ENCODE measurements at places on chromosomes 7 and 10.

DNA sequence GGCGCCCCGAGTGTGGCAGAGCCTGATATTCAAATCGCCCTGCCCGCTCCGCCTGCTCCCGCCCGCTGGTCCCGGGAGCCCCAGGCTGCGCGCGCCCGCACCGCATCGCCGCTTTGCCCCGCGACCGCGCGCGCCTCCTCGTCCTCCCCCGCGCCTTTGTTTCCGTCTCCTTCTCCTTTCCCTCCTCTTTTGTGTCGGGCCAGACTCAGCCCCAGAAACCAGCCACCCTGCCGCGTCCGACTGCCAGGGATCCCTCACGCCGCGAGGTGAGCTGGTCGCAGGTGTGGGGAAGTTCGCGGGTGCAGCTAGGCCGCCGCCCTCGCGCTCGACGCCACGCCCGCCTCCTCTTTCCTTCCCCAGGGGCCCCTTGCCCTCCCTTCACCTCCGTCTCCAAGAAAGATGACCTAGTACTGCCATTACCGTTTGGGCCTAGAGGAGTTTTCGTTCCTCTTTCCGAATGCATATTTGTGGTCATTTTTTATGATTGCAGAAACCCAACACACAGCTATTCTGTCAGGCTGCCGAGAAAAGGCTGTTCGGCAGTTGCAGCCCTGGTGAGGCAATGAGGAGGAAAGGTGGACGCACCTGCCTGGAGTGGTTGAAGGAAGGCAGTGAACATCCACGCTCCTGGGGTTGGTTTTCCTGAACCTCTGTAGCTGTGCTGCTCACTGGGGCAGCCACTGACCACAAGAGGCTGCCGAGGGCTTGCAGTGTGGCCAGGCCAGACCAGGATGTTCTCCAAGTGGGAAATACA is 107.3 kb downstream of the SNX10 start:
- H3K4me1 ChIP-seq, result no peaks in the 10 kb centered on the region
- no peaks in the 10 kb centered on the region for H3K36me3 ChIP-seq
- no peaks in the 10 kb centered on the region for H3K27me3 ChIP-seq
- DNase-seq, result peak; percentile 48
- H3K27ac ChIP-seq, result no peak overlapping the region

- H3K36me3 ChIP-seq, result no peaks in the 10 kb centered on the region
- H3K27ac ChIP-seq, result no peak overlapping the region
- no peaks in the 10 kb centered on the region for H3K27me3 ChIP-seq
Observed at GRCh38 chr7:80661729-80662128, 23.3 kb downstream of the CD36 start.

DNA sequence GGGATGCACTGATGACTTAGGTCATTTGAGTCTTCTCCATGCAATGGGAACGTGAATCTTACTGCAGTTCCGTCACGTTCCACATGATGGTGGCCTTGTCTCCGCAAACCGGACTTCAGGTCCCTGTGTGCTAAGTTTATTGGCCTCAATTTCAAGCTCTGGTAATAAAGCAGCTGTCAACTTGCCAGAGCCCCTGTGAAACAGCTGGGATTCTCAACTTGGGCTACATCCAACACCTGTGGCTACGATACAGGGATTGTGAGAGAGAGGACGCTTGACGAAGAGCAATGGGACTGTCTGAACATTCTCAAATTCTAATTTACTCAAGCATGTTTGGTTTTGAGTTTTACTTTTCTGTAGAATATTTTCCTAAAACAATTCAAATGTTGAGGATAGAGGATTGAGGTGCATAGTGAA is 174.2 kb downstream of the PTN start:
- no peaks in the 10 kb centered on the region for H3K4me1 ChIP-seq
- DNase-seq, result peak; percentile 94
- H3K36me3 ChIP-seq, result no peaks in the 10 kb centered on the region
- H3K27me3 ChIP-seq, result no peaks in the 10 kb centered on the region
- H3K27ac ChIP-seq, result no peak overlapping the region

DNA sequence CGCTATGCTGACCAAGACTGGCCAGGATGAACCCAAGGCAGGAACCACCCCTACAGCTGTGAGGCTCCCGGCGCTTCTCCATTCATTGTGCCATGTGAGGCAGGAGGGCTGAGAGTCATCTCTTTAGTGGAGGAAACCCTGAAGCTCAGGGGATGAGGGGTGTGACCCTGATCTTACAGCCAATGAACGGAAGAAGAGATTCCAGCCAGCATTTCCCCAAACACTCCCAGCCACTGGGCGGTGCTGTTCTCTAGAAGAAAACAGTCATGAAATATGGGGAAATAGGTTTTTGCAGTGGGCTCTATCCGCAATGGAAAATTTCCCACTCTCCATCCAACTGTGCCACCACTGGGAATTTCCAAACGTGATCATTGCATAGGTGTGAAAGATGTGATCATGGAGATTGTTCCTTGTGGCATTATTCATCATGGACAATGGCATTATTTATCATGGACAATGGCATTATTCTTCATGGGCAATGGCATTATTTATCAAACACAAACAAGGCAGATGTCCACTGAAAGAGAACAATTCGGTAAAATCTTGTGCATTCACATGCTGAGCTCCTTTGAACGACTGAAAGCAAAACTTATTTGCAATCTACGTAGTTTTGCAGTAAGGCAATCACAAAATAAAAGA is 14.0 kb upstream of the SLC18A2 start:
- no peaks in the 10 kb centered on the region for H3K4me1 ChIP-seq
- H3K36me3 ChIP-seq, result no peaks in the 10 kb centered on the region
- H3K27ac ChIP-seq, result no peak overlapping the region
- no peaks in the 10 kb centered on the region for H3K27me3 ChIP-seq
- DNase-seq, result peak; percentile 83

DNA sequence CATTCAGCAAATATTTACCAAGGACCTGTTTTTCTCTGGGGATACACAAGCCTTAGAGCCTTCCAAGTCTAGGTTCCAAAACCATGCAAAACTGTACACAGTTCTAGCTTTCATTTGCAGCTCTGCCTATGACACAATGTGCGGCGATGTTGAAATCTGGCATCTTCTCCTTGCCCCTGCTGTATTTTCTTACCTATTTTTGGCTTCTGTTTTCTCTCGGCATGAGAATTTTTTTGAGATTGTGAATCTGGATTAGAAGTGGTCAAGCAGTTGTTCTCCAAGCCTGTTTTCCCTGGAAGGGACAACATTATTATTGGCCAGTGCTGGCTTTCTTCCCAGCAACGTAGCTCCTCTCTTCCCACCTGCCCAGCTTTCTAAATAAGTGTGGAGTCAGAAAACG is 176.3 kb downstream of the CREB5 start:
- H3K4me1 ChIP-seq, result no peaks in the 10 kb centered on the region
- H3K4me3 ChIP-seq, result no peak overlapping the region
- H3K27ac ChIP-seq, result no peak overlapping the region

DNA sequence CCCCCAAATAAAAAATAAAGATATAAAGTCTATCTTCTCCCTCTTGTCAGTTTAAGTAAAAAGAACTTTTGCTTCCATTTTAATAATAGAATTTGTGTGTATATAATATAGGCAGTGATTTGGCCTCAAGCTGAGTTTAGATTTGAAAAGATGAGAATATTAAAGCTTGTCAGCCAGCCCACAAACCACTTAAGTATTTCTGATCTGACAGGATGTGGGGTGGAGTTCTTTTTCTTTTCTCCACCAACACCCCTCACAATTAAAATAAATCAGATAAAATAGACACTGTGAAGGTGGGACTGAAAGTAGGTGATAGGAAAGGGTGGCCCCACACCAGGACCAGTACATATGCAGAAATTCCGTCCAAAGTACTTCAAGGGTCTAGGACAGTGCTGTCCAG is 714.1 kb downstream of the AUTS2 start:
- H3K4me3 ChIP-seq, result no peak overlapping the region
- no peaks in the 10 kb centered on the region for H3K27me3 ChIP-seq
- H3K27ac ChIP-seq, result no peak overlapping the region
- DNase-seq, result no peak
- H3K4me1 ChIP-seq, result no peaks in the 10 kb centered on the region

- no peak overlapping the region for H3K27ac ChIP-seq
- peaks cover 4% of the 10 kb centered on the region for H3K36me3 ChIP-seq
- peaks cover 4% of the 10 kb centered on the region for H3K4me1 ChIP-seq
Observed at GRCh38 chr7:75960372-75960771, 34.0 kb downstream of the TMEM120A start.

- H3K4me3 ChIP-seq, result no peak overlapping the region
- no peak overlapping the region for H3K27ac ChIP-seq
- no peaks in the 10 kb centered on the region for H3K27me3 ChIP-seq
- H3K36me3 ChIP-seq, result no peaks in the 10 kb centered on the region
- H3K4me1 ChIP-seq, result peaks cover 1% of the 10 kb centered on the region
Observed at GRCh38 chr10:20769481-20769880, 127.6 kb downstream of the NEBL start.

DNA sequence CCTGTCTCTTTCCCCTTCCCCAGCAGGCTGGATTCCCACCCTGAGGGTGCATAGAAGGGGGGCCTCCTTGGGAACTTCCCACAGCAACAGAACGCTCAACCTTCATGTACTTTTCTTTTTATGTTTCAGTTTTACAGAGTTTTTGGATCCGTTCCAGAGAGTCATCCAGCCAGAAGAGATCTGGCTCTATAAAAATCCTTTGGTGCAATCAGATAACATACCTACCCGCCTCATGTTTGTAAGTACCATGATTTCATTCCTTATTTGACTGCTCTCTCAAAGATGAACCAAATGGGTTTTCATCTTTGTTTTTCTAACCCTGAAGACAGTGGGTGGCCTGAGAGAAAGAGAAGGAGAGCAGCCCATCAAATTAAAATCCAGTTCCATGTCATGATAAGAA is 46.7 kb downstream of the PLPP4 start:
- no peak for DNase-seq
- no peak overlapping the region for H3K27ac ChIP-seq
- no peaks in the 10 kb centered on the region for H3K36me3 ChIP-seq
- H3K27me3 ChIP-seq, result no peaks in the 10 kb centered on the region
- H3K4me1 ChIP-seq, result no peaks in the 10 kb centered on the region
- H3K4me3 ChIP-seq, result no peak overlapping the region

GRCh38 chr7:133504825-133505224 is 251.9 kb downstream of the EXOC4 start:
- no peaks in the 10 kb centered on the region for H3K36me3 ChIP-seq
- H3K27me3 ChIP-seq, result no peaks in the 10 kb centered on the region
- H3K27ac ChIP-seq, result no peak overlapping the region
- DNase-seq, result no peak
- H3K4me1 ChIP-seq, result no peaks in the 10 kb centered on the region
- H3K4me3 ChIP-seq, result no peak overlapping the region

- H3K27me3 ChIP-seq, result no peaks in the 10 kb centered on the region
- H3K4me1 ChIP-seq, result peaks cover 5% of the 10 kb centered on the region
- H3K4me3 ChIP-seq, result no peak overlapping the region
- no peak overlapping the region for H3K27ac ChIP-seq
Observed at GRCh38 chr7:148702876-148703670, 4.4 kb downstream of the CUL1 start.

- H3K27me3 ChIP-seq, result no peaks in the 10 kb centered on the region
- DNase-seq, result no peak
- H3K4me1 ChIP-seq, result no peaks in the 10 kb centered on the region
- no peak overlapping the region for H3K27ac ChIP-seq
- H3K36me3 ChIP-seq, result no peaks in the 10 kb centered on the region
Observed at GRCh38 chr10:55446441-55447002, 645.5 kb upstream of the PCDH15 start.

GRCh38 chr10:93462881-93463280 is 19.3 kb downstream of the MYOF start:
- DNase-seq, result no peak
- no peaks in the 10 kb centered on the region for H3K36me3 ChIP-seq
- no peak overlapping the region for H3K27ac ChIP-seq
- no peaks in the 10 kb centered on the region for H3K27me3 ChIP-seq
- H3K4me1 ChIP-seq, result peaks cover 4% of the 10 kb centered on the region

- no peak overlapping the region for H3K27ac ChIP-seq
- H3K36me3 ChIP-seq, result no peaks in the 10 kb centered on the region
- H3K4me1 ChIP-seq, result no peaks in the 10 kb centered on the region
Observed at GRCh38 chr7:368651-369475, 78.9 kb downstream of the FOXL3 start.

DNA sequence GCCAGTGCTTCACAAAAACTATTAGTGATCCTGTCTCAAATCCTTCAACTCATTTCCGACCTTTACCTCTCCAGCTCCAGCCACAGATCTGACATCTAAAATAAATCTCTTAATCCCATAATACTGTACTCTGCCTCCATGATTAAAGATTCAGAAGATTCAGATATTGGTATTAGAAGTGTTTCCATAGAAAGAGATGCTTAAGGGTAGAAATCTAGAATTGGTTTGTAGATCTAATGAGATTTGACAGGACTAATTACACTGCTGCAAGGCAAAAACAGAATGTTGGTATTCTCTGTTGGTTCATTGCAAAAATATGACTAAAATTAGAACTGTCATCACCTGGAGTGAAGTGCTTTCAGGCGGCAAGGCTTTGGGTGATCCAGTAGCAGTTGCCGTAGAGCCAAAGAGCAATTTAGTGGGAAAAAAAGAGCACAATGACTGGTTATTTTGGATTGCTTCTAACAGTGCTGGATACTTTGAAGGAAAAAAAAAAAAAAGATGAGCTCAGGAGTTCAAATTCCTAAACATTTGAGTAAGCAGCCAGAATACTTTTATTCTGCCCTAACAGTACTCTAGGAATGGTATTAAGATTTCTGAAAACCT is 940.1 kb upstream of the SORCS1 start:
- no peak for DNase-seq
- H3K36me3 ChIP-seq, result no peaks in the 10 kb centered on the region
- H3K4me1 ChIP-seq, result no peaks in the 10 kb centered on the region
- H3K27me3 ChIP-seq, result no peaks in the 10 kb centered on the region

- H3K27ac ChIP-seq, result no peak overlapping the region
- DNase-seq, result no peak
- no peak overlapping the region for H3K4me3 ChIP-seq
- no peaks in the 10 kb centered on the region for H3K27me3 ChIP-seq
Observed at GRCh38 chr7:92639966-92640365, 49.8 kb upstream of the FAM133B start.

GRCh38 chr7:131383417-131384285 is 56.0 kb downstream of the MKLN1 start:
- H3K27me3 ChIP-seq, result no peaks in the 10 kb centered on the region
- DNase-seq, result no peak
- H3K27ac ChIP-seq, result no peak overlapping the region
- H3K4me3 ChIP-seq, result no peak overlapping the region
- peaks cover 4% of the 10 kb centered on the region for H3K4me1 ChIP-seq
- H3K36me3 ChIP-seq, result no peaks in the 10 kb centered on the region

GRCh38 chr10:129193148-129193547 is 273.9 kb upstream of the MGMT start:
- no peaks in the 10 kb centered on the region for H3K27me3 ChIP-seq
- no peak overlapping the region for H3K27ac ChIP-seq
- H3K4me3 ChIP-seq, result no peak overlapping the region
- H3K36me3 ChIP-seq, result no peaks in the 10 kb centered on the region
- DNase-seq, result peak; percentile 37
